Brain (organoid and tissue), 16 donors: ENCODE measurements at places on chromosomes 7 and 10. TPM values are rescaled to one million over a fixed set of nuclear protein-coding genes. Genes with fewer than 3 reads are reported as not detected.

DNA sequence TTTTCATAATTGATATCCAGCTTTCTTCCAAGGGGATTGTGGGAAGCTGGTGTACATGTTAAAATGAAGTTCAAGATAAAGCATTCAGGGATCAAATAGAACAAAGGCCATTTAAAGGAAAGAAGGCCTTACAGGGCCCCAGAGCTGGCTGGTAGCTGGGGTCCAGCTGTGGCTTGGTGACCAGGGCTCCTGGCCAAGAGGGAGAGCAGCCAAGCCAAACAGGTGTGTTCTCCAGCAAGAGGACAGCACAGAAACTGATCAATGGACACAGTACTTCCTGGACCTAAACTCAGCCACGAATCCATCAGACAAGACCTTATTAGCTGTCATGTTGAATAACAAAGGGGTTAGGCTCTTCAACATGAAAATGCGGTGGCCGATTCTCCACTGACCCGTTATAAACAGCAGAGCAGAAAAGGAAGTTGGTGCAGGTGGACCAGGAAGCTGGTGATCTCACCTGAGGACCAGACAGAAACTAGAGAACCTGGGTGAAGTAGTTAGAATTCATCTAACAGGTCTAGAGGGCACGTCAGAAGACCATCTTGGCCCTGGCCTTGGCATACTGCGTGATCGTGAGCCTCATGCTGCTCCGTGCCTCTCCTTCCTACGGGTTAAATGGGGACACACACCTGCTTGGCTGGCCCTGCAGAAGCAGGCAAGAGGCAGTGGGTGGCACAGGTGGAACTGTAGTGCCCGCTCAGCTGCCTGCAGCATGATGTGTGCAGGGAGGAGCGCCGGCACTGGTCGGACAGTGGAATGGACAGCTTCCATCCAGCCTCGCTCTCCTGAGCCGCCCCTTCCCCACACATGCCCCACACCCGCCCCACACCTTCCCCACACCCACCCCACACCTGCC is 53.8 kb downstream of the PARP12 start:
- no peak for DNase-seq

DNA sequence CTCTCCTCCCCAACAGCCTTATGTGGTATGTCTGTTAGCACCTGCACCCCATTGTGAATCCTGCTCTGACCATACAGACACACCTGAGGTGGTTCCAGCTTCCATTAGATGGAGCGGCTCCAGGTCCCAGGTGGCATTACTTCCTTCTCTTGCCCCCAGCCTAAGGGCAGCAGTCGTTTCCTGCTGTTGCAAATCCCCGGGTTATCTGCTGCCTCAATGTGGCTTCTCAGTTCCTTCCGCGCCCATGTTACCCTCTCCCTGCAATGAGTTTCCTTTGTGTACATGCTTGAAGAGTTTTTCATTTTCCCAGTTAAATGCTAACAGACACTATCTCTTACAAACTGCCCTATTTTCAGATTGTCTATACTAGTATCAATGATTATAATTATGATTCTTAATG is 62.8 kb upstream of the PRKCQ start:
- no peak for DNase-seq

DNA sequence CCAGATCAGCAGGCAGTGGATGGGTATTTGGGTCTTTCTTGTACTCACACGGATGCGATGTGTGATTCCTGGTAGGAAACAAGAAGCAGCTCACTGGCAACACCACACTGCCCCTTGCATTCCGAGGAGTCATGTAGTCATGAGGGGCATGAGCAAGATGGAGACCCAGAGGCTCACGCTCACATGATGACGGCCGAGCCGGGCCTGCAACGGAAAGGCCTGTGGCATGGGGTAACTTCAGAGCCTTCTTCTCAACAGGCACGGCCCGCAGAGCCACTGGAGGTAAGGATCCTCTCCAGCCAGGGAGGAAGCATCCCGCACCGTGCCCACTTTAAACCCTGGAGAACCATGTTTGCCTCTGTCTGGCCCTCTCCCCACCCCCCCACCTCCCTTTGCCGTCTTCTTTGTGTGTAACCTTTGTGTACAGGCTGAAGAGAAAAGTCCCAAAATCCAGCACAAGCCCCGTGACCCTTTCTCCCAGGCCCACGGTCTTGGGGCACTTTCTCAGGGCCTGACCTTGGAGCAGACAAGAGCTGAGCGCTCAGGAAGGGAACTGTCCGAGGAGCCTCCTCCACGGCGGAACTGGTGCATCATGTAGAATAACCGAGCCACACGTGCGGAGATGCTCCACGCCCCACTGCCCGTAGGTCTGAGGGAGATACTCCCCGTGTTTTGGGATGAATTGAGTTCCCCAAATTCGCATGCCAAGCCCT is 516.4 kb downstream of the DNAJB6 start:
- no peak for DNase-seq

GRCh38 chr7:132580277-132580676 is 4.0 kb upstream of the PLXNA4 start:
- no peak for DNase-seq

DNA sequence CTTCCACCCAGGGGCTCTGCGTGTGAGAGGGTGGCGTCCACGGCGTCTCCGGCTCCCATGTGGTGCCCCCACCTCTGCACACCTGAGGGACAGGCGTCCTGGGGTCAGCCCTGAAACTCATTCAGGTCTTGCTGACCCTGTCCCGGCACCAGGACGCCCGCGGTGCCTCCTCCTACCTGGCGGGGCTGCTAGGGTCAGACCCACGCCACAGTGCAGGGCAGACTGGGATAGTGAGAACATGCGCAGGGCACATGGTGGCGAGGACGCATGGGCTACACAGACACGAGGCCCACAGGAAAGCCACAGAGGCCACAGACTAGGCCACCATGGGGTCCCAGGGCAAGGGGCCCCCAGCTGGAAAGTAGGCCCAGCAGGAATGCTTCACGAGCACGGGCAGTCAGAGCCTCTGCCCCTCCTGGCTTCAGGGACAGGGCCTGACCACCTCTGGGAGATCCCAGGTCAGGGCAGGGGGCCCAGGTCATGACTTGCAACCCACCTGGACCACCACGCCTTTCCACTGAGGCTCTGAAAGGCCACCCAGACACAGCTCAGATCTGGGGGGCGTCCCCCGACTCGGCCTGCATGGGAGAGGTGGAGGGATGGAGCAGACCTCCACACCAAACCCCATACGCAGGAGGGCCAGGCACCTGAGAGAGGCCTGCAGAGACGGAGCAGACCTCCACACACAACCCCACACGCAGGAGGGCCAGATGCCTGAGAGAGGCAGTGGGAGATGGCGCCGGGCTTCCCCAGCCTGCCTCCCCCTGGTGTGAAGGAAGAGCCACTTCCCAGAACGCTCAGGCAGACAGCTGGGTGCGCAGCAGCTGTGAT is 188.6 kb downstream of the ELFN1 start:
- no peak for DNase-seq

DNA sequence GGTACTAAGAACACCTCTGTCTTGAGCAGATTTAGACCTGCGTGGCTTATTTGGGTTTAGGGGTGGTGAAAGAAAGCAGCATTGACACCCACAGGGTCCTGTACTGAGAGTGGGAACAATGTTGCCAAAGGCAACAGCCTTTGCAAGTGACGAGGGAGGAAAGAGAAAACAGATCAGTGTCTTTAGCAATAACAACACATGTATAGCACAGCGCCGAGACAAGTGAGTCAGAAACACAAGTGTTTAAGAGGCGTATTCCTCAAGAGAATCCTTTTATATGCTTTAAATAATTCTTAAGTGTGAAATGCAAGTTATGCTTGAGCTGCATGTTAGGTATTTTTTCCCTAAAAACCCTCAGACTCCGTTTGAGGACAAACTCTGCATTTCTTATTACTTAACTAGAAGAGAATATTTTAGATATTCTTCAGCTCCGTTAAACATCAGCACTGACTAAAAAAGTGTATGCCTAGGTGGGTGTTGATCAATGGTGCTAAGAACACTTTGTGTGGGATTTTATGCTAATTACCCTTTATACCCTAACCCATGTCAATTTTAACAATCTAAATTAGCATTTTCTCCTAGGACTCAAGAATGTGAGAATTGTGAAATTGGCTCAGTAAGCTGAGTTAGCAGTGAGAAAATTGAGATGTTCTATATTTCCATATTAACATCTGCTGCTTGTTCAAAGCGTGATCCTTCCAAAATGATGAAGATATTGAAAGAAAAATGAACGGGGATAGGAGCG is 1095.4 kb upstream of the CELF2 start:
- DNase-seq = peak; percentile 94

GDF10 gene
- polyA plus RNA-seq = 1.1 TPM

MGAM2 gene
- not detected for polyA plus RNA-seq

ELOVL3 gene
- polyA plus RNA-seq = 0.80 TPM

TMEM213 gene
- polyA plus RNA-seq = not detected
